ENCODE measurements at places on chromosomes 3 and 15.

GRCh38 chr15:80547264-80547663 is 143.1 kb downstream of the ARNT2 start:
- no peak overlapping the region for H3K4me3 ChIP-seq
- DNase-seq = no peak
- peaks cover 16% of the 10 kb centered on the region for H3K4me1 ChIP-seq

DNA sequence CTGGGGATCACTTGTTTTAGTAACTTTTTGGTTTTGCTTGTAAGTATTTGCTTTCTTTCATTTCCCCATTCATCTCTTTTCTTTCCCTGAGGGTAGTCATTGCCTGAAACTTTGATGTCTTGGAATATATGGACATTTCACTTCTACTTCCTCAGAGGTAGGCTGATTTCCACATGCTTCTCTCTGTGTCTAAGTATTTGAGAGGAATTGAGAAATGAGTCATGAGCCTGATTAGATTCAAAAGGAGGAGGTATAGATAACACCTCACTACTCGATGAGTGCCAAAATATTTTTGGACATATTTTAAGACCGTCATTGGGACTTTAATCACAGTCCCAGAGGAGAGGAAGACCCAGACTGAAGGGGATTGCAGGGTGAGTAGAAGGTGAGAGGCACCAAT is 480.1 kb upstream of the SGO1 start:
- H3K4me1 ChIP-seq = no peaks in the 10 kb centered on the region
- H3K27me3 ChIP-seq = no peaks in the 10 kb centered on the region
- no peak overlapping the region for H3K4me3 ChIP-seq

DNA sequence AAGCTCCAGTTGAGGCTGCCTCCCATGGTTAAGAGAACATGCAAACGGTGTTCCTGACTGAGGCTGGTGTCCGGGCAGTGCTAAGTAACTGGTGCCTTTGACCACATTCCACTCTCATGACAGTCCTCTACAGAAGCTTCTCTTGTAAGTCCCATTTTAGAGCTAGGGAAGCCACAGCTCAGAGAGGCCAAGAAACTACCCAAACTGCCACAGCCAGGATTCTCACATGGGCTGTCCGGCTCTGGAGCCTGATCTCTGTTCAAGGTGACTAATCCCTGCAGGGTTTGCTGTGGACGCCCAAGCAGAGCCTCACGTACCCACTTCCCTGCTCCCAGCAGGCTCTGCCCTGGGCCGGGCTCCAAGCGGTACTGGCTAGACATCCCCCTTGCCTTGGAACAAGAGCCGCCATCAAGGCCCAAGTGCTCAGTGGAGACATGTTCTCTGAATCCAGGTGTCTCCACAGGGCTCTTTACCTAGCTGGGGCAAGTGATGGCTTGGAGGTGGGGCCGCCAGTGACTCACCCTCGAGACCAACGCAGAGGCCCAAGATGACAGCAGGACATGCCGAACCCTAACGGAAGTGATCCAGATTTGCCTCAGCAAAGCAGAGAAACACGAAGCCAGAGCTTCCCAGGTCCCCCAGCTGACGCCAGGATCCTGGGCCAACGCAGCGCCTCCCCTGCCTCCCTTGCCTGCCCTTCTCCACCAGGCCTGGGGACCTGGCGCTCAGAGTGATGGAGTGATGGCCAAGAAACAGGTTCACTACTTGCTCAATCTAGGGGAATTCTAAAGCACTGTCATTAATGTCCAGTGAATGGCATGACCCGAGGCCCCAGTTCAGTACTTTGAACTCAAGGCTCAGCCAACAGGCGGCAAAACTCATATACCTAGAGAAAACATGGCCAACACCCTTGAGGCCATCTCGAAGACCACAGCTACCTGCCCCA is 24.4 kb downstream of the KLHL25 start:
- peak overlapping the region; percentile 26 for H3K27ac ChIP-seq
- no peak overlapping the region for H3K4me3 ChIP-seq
- peaks cover 18% of the 10 kb centered on the region for H3K4me1 ChIP-seq
- DNase-seq = no peak

DNA sequence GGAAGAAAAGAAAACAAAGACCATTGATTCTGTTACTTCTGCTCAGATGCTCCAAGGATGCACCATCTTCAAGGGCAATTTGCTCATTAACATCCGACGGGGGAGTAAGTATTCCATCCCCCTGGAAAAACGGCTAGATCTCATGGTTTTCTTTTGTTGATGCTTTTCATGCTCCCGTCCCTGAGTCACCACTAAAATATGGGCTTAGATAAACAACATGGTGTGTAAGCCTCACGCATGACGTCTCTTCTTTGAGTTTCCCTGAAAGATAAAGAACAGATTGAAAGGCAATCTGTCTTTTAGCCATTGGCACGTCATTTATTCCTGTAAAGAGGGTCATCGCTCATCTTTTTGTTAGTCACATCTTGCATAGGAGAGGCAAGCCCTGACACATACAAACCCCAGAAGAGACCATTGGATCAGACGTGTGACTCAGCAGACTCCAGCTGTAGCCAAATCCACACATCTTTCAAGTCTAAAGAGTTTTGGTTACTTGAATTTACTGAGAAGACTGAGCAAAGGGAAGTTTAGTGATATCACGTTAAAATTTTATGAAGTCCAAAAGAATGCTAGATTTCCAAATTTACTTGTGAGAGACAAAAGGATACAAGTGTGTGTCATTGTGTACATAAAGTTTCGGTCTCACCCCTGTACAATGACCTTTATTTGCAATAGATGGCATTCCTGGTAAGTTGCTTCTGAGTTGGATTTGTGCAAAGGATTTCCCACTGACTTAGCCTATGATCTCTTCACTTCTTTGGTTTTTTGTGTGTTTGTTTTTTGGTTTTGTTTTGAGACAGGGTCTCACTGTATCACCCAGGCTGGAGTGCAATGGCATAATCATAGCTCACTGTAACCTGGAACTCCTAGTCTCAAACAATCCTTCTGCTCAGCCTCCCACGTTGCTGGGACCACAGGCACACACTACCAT is 110.5 kb downstream of the PGPEP1L start:
- no peaks in the 10 kb centered on the region for H3K36me3 ChIP-seq
- peaks cover 16% of the 10 kb centered on the region for H3K4me1 ChIP-seq
- no peak overlapping the region for H3K27ac ChIP-seq
- no peak for DNase-seq

GRCh38 chr15:28125673-28126651 is 26.8 kb upstream of the OCA2 start:
- H3K4me3 ChIP-seq = no peak overlapping the region
- H3K36me3 ChIP-seq = peaks cover 52% of the 10 kb centered on the region
- H3K4me1 ChIP-seq = no peaks in the 10 kb centered on the region
- peak; percentile 39 for DNase-seq
- H3K27ac ChIP-seq = no peak overlapping the region

DNA sequence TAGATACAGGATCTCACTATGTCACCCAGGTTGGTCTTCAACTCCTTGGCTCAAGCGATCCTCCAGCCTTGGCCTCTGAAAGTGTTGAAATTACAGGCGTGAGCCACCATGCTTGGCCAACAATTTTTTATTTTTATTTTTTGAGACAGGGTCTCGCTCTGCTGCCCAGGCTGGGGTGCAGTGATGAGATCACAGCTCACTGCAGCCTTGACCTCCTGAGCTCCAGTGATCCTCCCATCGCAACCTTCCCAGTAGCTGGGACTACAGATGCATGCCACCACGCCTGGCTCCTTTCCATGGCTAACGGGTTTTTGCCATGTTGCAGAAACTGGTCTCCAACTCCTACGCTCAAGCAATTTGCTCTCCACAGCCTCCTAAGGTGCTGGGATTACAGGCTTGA is 20.2 kb upstream of the PIK3CB start:
- no peaks in the 10 kb centered on the region for H3K36me3 ChIP-seq
- no peaks in the 10 kb centered on the region for H3K27me3 ChIP-seq
- no peak overlapping the region for H3K4me3 ChIP-seq
- H3K27ac ChIP-seq = no peak overlapping the region

- no peak for DNase-seq
- no peaks in the 10 kb centered on the region for H3K27me3 ChIP-seq
- no peak overlapping the region for H3K27ac ChIP-seq
- no peak overlapping the region for H3K4me3 ChIP-seq
- peaks cover 33% of the 10 kb centered on the region for H3K4me1 ChIP-seq
These were observed 68.5 kb downstream of the WWTR1 start for GRCh38 chr3:149589332-149589731.

- H3K4me3 ChIP-seq = no peak overlapping the region
- peaks cover 20% of the 10 kb centered on the region for H3K36me3 ChIP-seq
- H3K27me3 ChIP-seq = no peaks in the 10 kb centered on the region
These were observed 22.7 kb downstream of the ABHD6 start for GRCh38 chr3:58260261-58260731.

- H3K36me3 ChIP-seq = no peaks in the 10 kb centered on the region
- H3K4me3 ChIP-seq = no peak overlapping the region
- H3K4me1 ChIP-seq = peaks cover 15% of the 10 kb centered on the region
- H3K27me3 ChIP-seq = no peaks in the 10 kb centered on the region
- DNase-seq = peak; percentile 40
These were observed 1.9 kb downstream of the RUBCN start for GRCh38 chr3:197734667-197735318.

DNA sequence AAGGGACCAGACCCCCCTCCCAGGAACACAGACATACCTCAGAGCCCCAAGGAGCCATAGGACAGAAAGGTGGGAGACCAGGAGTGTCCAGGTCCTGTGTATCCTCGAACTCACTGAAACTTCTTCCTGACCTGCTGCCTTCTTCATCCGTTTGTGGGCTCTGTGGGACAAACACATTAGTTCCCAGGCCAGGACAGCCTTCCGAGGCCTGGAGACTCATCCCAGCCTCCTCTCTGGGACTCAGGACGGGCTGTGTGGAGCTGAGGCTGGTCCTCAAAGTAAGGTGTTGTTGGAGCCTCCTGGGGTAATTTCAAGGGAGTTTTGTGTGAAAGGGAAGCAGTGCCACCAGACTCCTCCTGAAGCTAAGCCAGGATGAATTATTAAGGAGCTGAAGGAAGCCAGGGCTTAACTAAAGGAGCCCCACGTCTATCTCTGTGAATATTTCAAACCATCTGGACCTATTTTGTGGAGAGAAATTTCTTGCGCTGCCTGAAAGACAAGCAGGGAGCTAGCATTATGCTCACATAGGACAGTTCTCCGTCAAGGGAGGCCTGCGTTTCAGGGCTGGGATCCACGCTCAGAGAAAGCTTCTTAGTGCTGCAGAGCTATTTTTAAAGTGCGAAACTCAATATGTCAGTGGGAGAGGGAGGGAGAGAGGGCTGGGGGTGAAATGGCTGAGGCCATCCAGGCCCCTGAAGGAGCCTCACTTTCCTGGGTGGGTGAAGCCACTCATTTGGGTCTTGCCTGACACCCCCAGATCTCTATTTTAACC is 29.8 kb upstream of the PLA2G4E start:
- H3K4me1 ChIP-seq = no peaks in the 10 kb centered on the region
- H3K36me3 ChIP-seq = no peaks in the 10 kb centered on the region
- H3K27me3 ChIP-seq = no peaks in the 10 kb centered on the region
- H3K27ac ChIP-seq = no peak overlapping the region

GRCh38 chr15:96333131-96334016 is 2.9 kb downstream of the NR2F2 start:
- no peaks in the 10 kb centered on the region for H3K4me1 ChIP-seq
- peak overlapping the region; percentile 83 for H3K27ac ChIP-seq
- peak overlapping the region; percentile 56 for H3K4me3 ChIP-seq
- peaks cover 21% of the 10 kb centered on the region for H3K36me3 ChIP-seq

DNA sequence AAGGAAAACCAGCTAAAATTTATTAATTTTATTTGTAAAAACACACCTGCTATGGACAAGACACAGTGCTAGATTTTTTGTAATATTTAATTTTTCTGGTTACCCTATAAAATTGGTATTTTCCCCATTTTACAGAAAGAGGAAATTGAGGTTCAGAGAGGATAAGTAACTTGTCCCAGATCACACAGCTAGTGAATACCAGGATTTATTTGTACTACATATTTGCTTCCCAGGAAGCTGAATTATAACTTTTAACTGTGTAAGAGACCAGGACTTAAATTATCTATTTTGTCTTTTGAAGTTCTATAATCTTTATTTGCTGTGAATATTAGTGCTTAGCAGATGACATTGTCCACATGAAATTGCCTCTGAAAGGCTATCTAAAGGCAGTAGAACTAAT is 49.7 kb downstream of the MAP2K5 start:
- H3K36me3 ChIP-seq = peaks cover 40% of the 10 kb centered on the region
- H3K4me1 ChIP-seq = no peaks in the 10 kb centered on the region
- H3K4me3 ChIP-seq = no peak overlapping the region
- no peak overlapping the region for H3K27ac ChIP-seq

- no peaks in the 10 kb centered on the region for H3K36me3 ChIP-seq
- peaks cover 38% of the 10 kb centered on the region for H3K4me1 ChIP-seq
- no peak overlapping the region for H3K4me3 ChIP-seq
- no peaks in the 10 kb centered on the region for H3K27me3 ChIP-seq
- peak overlapping the region; percentile 30 for H3K27ac ChIP-seq
These were observed 56.3 kb downstream of the CORO2B start for GRCh38 chr15:68635141-68635540.

- H3K36me3 ChIP-seq = no peaks in the 10 kb centered on the region
- no peaks in the 10 kb centered on the region for H3K4me1 ChIP-seq
- H3K4me3 ChIP-seq = no peak overlapping the region
- H3K27me3 ChIP-seq = no peaks in the 10 kb centered on the region
- no peak overlapping the region for H3K27ac ChIP-seq
These were observed 1384.0 kb downstream of the ZPLD1 start for GRCh38 chr3:103818800-103819199.

DNA sequence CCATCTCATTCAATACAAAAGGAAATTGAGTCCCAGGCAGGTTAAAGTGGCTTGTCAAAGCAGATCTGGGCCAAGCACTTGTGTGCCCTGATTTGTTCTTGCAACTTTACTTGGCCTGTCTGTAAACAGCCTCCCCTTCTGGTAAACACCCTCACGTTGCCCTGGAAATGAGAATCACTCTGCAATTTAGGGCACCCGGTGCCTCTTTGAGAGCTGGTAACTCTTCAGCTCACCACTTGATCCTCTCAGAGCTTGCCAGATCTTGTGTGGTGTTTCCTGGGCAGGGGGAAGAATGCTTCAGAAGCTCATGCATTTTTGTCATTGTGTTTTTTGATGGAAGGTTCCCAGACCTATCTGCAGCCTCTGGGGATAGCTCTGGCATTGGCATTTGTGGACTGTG is 11.3 kb downstream of the MED12L start:
- no peaks in the 10 kb centered on the region for H3K36me3 ChIP-seq
- H3K27ac ChIP-seq = no peak overlapping the region
- H3K4me3 ChIP-seq = no peak overlapping the region

GRCh38 chr3:141343077-141343476 is 25.2 kb upstream of the ZBTB38 start:
- no peak for DNase-seq
- no peaks in the 10 kb centered on the region for H3K4me1 ChIP-seq
- no peaks in the 10 kb centered on the region for H3K27me3 ChIP-seq
- H3K36me3 ChIP-seq = no peaks in the 10 kb centered on the region

GRCh38 chr3:55770077-55770476 is 283.0 kb upstream of the WNT5A start:
- H3K4me3 ChIP-seq = no peak overlapping the region
- no peak overlapping the region for H3K27ac ChIP-seq
- H3K27me3 ChIP-seq = no peaks in the 10 kb centered on the region
- no peaks in the 10 kb centered on the region for H3K4me1 ChIP-seq
- no peak for DNase-seq

DNA sequence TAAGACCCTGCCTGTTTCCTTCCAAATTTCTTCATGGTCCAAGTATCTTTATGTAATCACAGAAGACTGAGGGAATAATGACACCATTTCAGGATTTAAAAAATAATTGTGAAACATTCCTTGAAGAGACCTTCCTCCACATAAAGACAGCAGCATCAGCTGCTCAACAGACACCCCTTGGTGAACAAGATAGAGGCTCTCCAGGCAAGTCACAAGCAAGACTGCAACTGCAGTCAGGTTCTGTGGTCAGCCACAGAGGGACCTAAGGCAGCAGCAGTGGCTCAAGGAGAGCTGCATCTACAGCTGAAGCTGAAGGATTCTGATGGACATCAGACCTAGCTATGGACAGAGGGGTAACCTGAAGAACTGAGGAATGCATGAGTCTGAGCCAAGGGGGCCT is 97.2 kb upstream of the C3orf80 start:
- no peaks in the 10 kb centered on the region for H3K27me3 ChIP-seq
- H3K4me3 ChIP-seq = no peak overlapping the region
- H3K4me1 ChIP-seq = peaks cover 10% of the 10 kb centered on the region
- H3K36me3 ChIP-seq = no peaks in the 10 kb centered on the region
- H3K27ac ChIP-seq = no peak overlapping the region

Measured in upper lobe of right lung (tissue), 1 donor.